Ascending aorta (tissue), 2 donors: ENCODE measurements at places on chromosomes 13 and 19.

- DNase-seq = no peak
Measured at GRCh38 chr19:39737351-39737750, 478 bp downstream of the CLC start.

DNA sequence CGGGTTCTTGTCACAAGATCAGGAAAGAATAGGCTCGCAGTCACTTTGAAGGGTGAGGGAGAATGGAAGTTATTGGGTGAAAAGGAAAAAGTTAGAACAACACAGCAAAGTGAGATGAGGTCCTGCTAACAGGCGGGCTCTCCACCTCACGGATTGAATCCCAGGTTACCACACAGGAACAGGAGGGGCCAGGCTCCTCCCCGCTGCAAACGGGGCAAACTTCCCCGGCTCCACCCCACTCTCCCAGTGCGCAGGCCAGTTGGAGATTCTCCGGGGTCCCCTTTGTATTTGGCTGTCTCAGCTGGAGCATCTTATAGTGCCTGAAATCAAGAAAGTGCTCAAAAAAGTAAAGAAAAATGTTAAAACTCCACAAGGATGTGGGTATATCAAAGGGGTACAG lies 78.3 kb upstream of the IPO5 start:
- no peak for DNase-seq

- no peak for DNase-seq
Measured at GRCh38 chr19:39968789-39969188, 2.2 kb upstream of the PSMC4 start.

DNA sequence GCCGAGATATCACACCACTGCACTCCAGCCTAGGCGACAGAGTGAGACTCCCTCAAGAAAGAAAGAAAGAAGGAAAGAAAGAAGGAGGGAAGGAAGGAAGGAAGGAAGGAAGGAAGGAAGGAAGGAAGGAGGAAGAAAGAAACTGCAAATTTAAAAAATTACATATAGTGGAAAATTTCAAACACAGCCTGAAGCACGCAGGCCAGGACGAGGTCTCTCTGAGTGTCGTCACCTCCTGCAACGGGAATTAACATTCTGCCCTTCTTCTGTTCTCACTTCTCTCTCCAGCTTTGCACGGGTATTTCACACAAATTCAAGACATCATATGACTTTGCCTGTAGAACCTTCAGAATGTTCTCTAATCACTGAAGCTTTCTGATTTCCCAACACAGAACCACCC lies 108.2 kb downstream of the GNG7 start:
- peak; percentile 16 for DNase-seq

DNA sequence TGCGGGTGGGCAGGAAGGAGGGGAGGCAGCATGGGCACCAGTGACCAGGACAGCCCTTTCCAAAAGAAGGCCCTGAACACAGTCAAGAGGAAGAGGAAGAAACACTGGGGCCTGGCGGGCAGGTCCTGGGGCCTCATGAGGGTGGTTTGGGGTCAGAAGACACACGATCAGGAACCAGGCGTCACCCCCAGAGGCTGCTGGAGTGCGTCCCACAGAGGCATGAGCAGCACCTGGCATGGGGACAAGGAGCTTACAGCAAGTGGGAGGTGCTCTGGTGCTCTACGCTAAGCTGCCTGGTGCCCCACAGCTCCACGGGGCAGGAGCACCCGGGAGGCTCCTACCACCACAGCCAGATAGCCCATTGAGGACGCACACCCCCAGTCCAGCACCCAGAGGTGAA lies 20.0 kb downstream of the ELL start:
- no peak for DNase-seq

- DNase-seq = no peak
Measured at GRCh38 chr13:97125810-97126738, 96.1 kb upstream of the MBNL2 start.

GRCh38 chr19:42455621-42456081 lies 12.9 kb upstream of the CXCL17 start:
- no peak for DNase-seq

DNA sequence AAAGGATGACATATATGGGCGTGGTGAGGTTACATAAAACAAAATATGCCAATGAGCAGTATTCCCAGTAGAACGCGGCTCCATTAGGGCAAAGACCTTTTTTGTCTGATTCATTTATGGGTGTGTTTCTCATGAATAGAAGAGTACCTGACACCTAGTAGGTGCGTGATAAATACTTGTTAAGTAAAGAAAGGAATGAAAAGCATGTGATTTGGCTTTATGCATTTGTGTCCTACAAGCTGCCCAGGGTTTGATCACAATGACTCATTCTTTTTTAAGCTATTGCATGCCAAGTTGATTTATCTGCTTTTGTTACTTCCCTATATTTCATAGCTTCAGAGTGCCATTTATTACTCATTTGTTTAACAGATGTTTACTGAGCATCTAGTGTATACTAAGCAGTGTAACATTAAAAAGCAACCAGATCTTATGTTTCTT lies 19.1 kb upstream of the KCTD4 start:
- DNase-seq = no peak

- DNase-seq = no peak
Measured at GRCh38 chr13:37365496-37365895, 233.1 kb downstream of the POSTN start.

DNA sequence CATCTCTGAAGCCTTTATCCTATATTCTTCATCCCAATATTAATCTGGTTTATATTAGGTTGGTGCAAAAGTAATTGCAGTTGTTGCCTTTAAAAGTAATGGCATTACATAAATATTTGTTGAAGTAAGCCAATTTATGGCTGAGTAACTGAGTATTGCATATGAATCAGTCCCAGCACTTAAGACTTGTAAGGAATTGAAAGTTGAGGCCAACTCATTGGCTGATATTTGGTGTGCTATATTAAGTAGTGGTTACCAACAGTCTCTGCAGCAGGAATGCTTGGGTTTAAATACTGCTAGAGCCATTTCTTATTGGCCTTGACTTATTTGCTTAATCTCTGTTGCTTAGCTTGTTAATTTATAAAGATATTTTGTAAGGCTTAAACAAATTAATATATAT lies 460.7 kb downstream of the GPC6 start:
- DNase-seq = no peak

GRCh38 chr13:107964395-107964794 lies 250.9 kb downstream of the LIG4 start:
- no peak for DNase-seq

DNA sequence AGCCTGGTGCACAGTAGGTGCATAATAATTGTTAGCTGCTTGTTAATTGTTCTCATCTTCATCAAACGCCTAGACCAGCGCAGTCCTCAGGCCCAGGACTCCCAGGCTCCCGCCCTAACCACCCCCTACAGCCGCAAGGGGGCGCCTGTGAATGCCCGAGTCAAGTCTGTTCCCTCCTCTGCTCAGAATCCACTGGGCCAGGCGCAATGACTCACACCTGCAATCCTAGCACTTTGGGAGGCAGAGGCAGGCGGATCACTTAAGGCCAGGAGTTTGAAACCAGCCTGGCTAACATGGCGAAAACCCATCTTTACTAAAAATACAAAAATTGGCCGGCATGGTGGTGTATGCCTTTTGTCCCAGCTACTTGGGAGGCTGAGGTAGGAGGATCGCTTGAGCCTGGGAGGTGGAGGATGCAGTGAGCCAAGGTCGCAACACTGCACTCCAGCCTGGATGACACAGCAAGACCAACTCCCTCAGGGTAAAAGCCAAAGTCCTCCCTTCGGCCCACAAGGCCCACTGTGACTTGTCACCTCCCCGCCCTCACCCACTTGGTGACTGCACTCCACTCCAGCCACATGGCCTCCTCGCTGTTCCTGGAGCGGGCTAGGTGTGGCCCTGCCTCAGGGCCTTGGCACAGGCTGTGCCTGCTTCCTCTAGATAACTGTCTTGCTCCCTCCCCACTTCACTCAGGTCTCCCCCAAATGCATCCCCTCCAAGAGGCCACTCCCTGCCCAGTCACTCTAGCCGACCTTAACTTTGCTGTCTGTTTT lies 9.1 kb downstream of the ZNF653 start:
- peak; percentile 82 for DNase-seq

- no peak for DNase-seq
Measured at GRCh38 chr19:16889883-16890460, 1.2 kb downstream of the F2RL3 start.

DNA sequence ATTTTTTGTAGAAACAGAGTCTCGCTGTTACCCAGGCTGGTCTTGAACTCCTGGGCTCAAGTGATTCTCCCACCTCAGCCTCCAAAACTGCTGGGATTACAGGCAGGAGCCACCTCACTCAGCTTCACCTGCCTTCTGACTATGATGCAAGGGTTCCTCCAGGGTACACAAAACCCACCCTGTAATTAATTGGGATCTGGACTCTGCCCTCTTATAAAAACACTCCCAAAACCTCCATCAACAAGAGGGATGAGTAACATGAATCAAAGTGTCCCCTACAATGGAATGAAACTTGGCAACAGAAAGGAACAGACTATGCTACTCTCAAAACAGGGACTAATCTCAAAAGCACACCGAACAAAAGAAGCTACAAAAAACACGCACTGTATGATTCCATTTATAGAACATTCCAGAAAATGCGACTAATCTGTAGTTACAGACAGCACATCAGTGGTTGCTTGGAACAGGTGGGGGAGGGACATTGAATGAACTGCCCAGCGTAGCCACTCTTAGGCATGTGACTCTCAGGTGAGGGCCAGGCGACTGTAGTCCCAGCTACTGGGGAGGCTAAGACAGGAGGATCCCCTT lies 3.2 kb upstream of the PRR36 start:
- no peak for DNase-seq

GRCh38 chr13:112779856-112780604 lies 90.2 kb downstream of the ATP11A start:
- no peak for DNase-seq

DNA sequence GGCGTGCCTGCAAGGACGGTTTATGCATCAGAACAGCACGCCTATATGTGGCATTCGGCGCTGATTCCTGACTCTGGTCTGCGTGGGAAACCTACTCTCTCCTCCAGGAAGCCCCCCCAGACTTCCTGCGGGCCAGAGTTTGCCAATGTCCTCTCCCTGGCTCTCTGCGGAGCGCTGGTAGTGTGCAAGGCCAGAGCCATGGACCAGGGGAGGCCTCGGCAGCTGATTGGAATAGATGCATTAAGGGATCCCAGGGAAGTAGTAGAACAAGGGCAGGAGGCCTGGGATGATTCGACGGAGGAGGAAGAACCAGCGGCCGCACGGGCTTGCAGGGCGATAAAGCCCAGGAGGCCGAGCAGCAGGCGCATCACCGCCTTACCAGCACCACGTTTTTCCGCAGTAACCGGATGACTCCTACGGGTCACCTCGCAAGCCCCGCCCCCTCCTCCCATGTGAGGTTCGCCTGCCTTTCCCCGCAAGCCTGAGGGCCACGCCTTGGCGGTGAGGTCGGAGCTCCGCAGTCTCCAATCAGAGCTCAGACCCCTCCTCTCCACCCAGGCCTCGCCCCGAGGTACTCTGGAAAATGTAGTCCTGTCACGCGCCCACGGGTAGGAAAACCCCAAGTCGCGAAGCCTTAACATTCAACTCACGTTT lies 5.0 kb downstream of the CLEC11A start:
- DNase-seq = no peak

- no peak for DNase-seq
Measured at GRCh38 chr19:38815059-38816001, 2.6 kb upstream of the LGALS4 start.

GRCh38 chr13:99165753-99166587 lies 34.7 kb upstream of the UBAC2 start:
- no peak for DNase-seq

DNA sequence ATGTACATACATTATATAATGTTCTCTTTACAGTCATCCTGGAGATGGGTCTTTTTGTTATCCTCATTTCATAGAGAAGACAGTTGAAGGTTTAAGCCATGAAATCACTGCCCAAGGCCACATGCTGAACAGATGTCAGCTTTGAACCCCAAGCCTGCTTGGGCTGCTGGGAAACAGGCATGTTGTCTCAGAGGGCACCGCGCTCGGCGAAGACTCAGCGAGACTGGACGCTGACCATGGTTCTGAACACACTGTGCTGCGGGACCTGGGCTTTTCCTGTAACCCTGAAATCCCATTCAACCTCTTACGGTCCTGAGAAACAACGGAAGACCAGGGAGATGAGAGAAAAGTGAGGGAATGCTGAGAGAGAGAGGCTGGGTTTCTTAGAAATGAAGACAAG lies 27.3 kb downstream of the LRFN3 start:
- no peak for DNase-seq

DNA sequence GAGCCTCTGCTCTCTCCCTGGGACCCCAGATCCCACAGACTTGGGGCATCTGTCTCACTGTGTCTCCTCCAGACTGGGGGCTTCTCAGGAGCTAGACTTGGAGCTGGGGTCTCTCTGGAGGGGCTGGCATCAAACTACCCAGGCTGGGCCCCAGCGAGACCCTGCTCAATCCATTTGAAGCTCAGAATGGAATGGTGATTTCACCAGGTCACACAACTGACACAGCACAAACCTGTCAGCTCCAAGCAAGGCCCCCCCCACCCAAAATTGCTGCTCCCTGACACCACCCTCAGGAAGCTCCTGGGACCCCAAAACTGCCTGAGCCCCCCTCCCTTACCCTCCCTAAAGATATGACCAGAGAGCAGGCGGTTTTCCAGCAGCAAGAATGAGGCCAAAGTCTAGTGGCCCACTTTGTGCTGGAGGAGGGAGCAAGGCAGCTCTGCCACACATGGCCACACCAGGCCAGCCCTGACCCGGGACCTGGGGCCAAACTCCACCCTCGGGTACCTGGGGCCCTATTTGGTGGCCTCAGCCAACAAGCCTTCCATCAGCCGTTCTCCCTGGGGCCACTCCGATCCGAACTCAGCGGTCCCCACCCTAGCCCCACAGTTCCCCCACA lies 2.4 kb downstream of the NR2F6 start:
- no peak for DNase-seq

DNA sequence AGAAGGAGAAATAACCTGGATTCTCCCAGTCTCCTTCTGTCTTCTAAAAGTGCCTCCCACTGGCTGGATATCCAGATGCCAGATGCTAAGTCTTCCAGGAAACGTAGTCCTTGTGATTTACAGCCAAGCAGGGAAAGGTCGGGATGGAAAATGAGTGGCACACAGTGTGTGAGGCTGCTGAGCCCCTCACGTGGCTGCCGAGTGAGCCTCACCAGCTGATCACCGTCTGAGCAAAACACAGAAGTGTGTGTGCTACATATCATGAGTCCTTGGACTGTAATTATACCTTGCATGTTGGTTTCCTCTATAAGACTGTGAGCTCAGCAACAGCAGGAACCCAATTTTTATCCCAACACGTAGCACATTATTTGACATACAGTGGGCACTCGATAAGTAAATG lies 15.1 kb downstream of the LHFPL6 start:
- DNase-seq = no peak

GRCh38 chr13:112686987-112687386 lies 2.9 kb upstream of the ATP11A start:
- no peak for DNase-seq

- no peak for DNase-seq
Measured at GRCh38 chr19:1266916-1267476, 2.1 kb upstream of the CIRBP start.

- no peak for DNase-seq
Measured at GRCh38 chr19:51632126-51632525, 1.9 kb upstream of the SIGLEC5 start.

DNA sequence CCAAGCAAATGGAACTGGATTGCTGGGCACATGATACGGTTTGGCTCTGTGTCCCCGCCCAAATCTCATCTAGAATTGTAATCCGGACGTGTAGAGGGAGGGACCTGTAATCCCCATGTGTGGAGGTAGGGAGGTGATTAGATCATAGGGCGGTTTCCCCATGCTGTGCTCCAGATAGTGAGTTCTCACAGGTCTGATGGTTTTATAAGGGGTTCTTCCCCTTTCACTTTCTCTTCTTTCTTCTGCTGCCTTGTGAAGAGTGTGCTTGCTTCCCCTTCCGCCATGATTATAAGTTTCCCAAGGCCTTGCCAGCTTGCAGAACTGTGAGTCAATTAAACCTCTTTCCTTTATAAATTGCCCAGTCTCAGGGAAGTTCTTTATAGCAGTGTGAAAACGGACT lies 32.6 kb upstream of the MTIF3 start:
- DNase-seq = no peak
